ENCODE measurements at places on chromosomes 1 and 21. TPM values are rescaled to one million over a fixed set of nuclear protein-coding genes. Genes with fewer than 3 reads are reported as not detected.

The RPAP2 gene
- 20.3 TPM for total RNA-seq

The SAMD11 gene
- total RNA-seq, result 2.2 TPM

DNA sequence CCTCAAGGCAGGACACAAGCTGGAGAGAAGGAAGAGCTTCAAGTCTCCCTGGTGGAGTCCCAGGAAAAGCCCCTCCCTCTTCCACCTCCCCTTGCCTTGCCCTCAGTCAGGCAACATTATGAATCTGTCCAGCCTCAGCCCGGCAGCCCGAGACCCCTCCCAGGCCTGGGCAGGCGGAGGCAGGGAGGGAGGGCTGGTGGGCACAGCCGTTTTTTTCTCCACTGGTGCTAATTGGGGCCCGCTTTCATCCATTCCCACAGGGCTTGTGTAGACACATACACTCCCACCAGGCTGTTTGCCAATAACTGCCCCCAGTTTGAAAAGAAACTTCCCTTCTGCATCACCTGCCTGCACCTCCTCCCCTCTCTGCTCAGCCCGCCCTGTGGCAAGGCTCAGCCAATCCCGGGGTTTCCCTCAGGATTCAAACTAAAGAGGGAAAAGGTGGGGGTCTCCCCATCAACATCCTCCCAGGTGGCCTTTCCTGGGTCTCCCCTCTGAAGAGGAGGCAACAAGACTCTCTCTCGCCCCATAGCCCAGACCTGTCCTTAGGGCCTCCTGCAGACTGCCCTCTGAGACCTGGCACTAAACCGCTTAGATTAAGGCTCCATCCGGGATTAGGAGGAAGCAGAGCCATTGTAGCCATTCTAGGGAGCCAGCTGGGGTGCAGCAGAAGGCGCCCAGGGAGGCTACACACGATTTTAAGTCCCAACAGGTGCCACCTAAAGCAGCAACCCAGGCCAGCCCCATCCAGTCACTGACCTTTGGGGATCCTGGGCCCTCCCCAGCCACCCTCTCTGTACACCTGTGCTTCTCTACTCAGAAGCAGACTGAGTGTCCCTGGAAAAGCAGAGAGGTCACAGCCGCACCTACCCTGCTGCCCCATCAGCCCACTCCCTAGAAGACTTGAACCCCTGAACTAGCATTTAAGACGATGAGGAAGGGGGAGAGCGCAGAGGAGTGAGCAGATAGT, 3.5 kb downstream of the IGSF9 start:
- H3K27ac ChIP-seq, result no peak overlapping the region
- H3K36me3 ChIP-seq, result 0 out of 2 replicates have a peak, but pooled peaks cover 4% of the 10 kb centered on the region
- no peak overlapping the region for H3K4me3 ChIP-seq
- H3K4me1 ChIP-seq, result peaks cover 48% of the 10 kb centered on the region
- H3K27me3 ChIP-seq, result no peaks in the 10 kb centered on the region

DNA sequence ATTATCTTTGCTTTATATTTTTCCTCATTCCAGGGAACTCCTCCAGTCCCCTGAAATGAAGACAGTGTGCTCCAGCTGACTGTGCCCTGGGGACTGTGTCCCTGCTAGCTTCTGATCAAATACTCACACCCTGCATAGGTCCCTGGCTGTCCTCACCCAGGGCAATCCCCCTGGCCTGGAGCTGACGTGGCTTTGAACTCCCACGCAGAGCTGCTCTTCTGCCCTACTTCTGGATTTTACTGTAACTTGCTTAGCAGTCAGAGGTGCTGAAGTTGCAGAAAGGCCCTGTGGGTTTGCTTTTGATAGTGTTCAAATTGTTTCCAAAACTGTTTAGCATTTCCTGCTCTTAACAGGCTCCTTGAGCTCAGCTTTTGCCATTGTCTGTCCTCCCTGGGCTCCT, 186.5 kb downstream of the FASLG start:
- no peak overlapping the region for H3K4me3 ChIP-seq
- DNase-seq, result no peak
- H3K27ac ChIP-seq, result no peak overlapping the region
- no peaks in the 10 kb centered on the region for H3K27me3 ChIP-seq
- H3K36me3 ChIP-seq, result no peaks in the 10 kb centered on the region
- no peaks in the 10 kb centered on the region for H3K4me1 ChIP-seq

The FAM78B gene
- not detected for total RNA-seq

GRCh38 chr21:36065497-36066036, 4.3 kb upstream of the CBR1 start:
- DNase-seq, result no peak
- H3K4me3 ChIP-seq, result no peak overlapping the region
- peaks cover 16% of the 10 kb centered on the region for H3K4me1 ChIP-seq
- no peaks in the 10 kb centered on the region for H3K36me3 ChIP-seq
- H3K27ac ChIP-seq, result no peak overlapping the region
- H3K27me3 ChIP-seq, result no peaks in the 10 kb centered on the region

DNA sequence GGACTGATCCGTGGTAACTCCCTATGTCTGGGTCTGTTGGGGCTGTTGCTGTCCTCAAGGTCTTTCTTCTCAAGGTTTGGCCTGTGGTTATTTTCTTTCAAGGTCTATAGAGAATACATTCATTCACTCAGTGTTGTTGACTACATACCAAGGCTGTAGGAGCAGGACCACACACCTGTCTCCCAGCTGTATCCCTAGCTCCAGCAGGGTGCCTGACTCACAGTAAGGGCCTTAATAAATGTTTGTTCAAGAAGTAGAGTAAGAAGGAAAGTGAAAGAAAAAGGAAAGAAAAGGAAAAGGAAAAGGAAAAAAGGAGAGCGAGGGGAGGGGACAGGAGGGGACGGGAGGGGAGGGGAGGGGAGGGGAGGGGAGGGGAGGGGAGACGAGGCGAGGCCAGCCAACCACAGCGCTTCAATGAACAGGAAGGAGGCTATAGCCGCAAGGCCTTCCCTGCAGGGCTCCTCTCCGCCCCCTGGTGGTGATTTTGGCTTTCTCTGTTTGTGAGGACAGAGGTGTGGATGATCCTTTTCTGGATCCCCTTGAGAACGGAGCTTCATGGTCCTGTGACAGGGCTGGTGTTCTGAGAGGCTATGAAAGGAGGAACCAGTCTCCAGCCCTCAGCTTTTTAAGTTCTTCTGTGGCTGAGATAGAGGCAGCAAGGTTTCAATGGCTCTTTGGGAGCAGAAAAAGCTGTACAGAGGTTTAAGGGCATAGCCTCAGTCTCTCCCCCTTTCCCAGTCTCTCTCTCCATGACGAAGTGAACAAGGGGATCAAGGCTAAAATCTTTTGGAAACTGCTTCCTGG, 30.6 kb upstream of the LCE5A start:
- H3K27me3 ChIP-seq, result no peaks in the 10 kb centered on the region
- no peak overlapping the region for H3K27ac ChIP-seq
- H3K36me3 ChIP-seq, result no peaks in the 10 kb centered on the region
- H3K4me3 ChIP-seq, result no peak overlapping the region
- peak; percentile 35 for DNase-seq
- no peaks in the 10 kb centered on the region for H3K4me1 ChIP-seq

DNA sequence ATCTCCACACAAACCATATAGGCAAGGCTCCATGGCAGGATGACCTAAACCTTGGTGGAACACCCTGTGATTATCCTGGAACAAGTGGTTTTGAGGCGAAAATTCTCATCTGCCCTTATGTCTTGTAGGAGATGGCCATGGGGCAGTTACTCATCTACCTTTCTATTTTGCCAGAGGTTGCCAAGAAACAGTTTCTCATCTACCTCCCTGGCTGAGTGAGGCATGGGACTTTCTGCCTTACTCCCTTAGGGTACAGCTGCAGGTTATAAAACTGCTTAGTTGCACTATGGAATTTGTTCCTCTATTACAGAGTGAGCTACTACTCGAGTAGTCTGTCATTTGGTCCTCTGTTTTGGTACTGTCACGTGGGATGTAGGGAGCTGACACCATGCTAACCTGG, 31.3 kb upstream of the GUCA2A start:
- H3K27ac ChIP-seq, result no peak overlapping the region
- no peaks in the 10 kb centered on the region for H3K4me1 ChIP-seq
- peaks cover 56% of the 10 kb centered on the region for H3K36me3 ChIP-seq
- H3K4me3 ChIP-seq, result no peak overlapping the region
- no peak for DNase-seq

- H3K4me1 ChIP-seq, result no peaks in the 10 kb centered on the region
- no peak overlapping the region for H3K27ac ChIP-seq
- no peak for DNase-seq
- no peak overlapping the region for H3K4me3 ChIP-seq
- no peaks in the 10 kb centered on the region for H3K36me3 ChIP-seq
Measured at GRCh38 chr21:42913476-42913875, 12.0 kb downstream of the ERVH48-1 start.

The SERINC2 gene
- 36.0 TPM for total RNA-seq

The OXCT2 gene
- total RNA-seq, result 1.6 TPM

DNA sequence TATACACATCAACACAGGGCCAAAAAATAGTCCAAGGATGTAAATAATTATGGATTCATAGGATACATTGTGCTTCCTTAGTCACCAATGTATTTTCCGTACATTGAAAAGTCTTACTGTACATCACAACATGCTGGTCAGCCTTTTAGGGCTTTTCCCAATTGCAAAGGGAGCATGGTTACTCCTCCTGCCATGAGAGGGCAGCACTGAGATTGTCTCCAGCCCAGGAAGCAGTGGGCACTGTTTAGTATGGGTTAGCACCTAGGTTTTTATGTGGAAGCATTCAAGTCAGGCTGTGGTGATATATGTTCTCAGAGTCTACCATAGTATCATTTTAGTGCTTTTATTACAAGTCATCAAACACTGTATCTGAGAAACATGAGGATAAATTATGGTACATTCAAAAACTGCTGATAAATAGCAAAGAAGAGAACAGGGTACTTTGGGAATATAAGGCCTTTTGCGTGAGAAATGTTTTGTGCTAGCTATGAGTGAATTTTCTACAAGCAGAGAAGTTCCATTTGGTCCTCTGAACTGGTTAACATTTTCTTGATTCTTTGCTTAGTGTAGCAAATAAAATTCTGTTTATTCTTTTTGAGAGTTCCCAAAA, 34.0 kb downstream of the ST6GALNAC5 start:
- H3K36me3 ChIP-seq, result no peaks in the 10 kb centered on the region
- no peak for DNase-seq
- H3K4me3 ChIP-seq, result no peak overlapping the region
- peaks cover 10% of the 10 kb centered on the region for H3K4me1 ChIP-seq
- H3K27me3 ChIP-seq, result no peaks in the 10 kb centered on the region
- H3K27ac ChIP-seq, result no peak overlapping the region

The CHRM3 gene
- total RNA-seq, result 6.1 TPM

DNA sequence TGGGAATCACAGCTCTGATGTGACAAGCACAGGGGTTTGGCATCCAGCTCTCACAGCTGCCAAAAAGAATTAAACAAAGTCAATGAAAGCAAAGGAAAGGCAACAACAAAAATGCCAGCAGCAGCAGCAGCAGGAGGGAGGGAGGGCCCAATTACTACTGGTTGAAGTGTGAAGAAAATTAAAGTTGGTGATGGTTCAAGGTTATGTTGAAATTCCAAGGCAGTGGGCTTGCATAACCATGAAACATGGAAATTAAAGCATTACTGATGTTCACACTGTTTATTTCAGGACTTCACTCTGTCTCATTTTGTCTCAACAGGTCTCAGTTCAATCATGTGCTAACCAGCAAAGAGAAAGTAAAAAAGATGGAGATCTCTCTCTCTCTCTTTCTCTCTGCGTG, 220.3 kb upstream of the LYPLAL1 start:
- H3K4me3 ChIP-seq, result no peak overlapping the region
- no peaks in the 10 kb centered on the region for H3K27me3 ChIP-seq
- H3K27ac ChIP-seq, result no peak overlapping the region
- no peaks in the 10 kb centered on the region for H3K36me3 ChIP-seq
- no peak for DNase-seq

DNA sequence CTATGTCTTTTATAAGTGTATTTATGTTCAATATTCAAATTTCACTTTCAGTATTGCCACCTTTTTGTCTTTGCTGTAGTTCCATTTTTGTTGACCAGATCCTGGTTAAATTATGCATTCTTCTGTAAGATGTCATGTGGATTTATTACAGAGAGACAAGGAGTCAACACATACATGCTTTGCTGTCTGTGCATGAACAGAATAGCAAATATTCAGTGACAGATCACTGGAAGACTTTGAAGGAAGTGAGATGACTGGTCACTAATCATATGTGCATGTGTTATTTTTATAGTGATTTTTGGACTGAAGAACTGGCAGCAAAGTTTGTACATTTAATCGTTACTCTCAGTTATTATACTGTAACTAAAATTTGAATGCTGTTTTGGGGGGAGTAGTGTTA, 117.2 kb downstream of the PLPPR5 start:
- H3K27me3 ChIP-seq, result no peaks in the 10 kb centered on the region
- no peak for DNase-seq
- H3K27ac ChIP-seq, result no peak overlapping the region
- H3K4me3 ChIP-seq, result no peak overlapping the region

DNA sequence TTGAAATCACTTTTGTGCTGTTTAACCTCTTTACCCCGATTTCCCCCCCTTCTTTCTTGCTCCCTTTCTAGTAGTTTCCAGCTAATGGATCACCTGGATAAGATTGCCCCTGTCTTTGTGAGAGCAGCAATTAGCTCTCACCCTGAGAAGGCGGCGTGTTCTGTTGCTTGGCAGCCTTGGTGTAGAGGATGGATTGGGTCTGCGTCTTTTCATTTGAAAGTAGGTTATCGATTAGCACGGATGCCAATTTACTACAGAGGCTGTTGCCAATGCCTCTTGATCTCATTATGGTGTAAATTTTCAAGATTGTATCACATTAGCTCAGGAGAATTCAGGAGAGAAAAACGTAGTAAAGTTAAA, 26.4 kb downstream of the KIF26B start:
- no peak overlapping the region for H3K27ac ChIP-seq
- DNase-seq, result no peak
- H3K27me3 ChIP-seq, result peaks cover 38% of the 10 kb centered on the region
- H3K4me1 ChIP-seq, result peaks cover 8% of the 10 kb centered on the region
- no peak overlapping the region for H3K4me3 ChIP-seq

- H3K4me3 ChIP-seq, result no peak overlapping the region
- no peak overlapping the region for H3K27ac ChIP-seq
- no peaks in the 10 kb centered on the region for H3K27me3 ChIP-seq
- no peak for DNase-seq
- H3K4me1 ChIP-seq, result no peaks in the 10 kb centered on the region
Measured at GRCh38 chr1:245014247-245015029, 140.3 kb upstream of the KIF26B start.

DNA sequence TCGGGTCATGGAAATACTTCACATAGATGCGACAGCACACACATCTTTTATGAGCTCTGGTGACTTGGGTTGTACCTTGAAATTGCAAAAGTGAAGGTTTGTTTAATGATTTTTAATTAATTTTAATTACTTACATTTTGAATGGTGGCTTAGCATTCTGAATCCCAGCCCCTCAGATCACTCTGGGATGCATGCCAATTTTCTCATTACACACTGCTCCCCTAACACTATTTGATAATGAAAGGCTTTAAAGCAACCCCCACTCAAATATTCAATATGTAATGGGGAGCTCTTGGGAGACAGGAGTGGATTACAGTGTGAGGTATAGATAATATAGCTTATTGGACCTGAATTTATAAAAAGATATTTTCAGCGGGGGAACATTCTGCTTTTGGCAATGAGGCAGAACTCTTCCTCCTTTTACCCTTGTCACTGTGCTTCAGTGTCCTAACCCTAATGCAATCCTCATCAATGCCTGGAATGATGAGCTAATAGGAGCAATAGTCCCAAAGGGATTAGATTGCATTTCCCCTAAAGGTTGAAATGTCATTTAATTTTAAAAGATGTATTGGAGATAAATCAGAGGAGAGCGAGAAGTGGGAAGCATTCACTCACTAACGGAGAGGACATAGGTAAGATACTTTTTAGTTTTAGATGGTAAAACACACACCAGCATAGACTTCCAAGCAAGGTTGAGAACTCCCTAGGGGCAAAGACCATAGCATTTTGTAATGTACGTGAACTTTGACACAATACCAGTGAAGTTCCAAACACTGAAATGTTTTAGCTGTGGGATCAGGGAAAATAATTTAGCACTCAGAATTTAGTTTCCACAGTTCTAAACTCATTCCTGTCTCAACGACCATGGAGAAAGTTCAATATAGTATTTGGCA, 384.1 kb upstream of the PLXNA2 start:
- H3K27ac ChIP-seq, result no peak overlapping the region
- H3K36me3 ChIP-seq, result no peaks in the 10 kb centered on the region
- no peaks in the 10 kb centered on the region for H3K4me1 ChIP-seq

The REN gene
- total RNA-seq, result not detected

Data from PC-9 (cell line).